AML-193 (cell line): ENCODE measurements at places on chromosomes 13 and 19.

GRCh38 chr19:44741841-44742329 is 6.6 kb upstream of the BCL3 start:
- peak; percentile 94 for DNase-seq

- DNase-seq = no peak
Observed at GRCh38 chr13:93589788-93590187, 363.2 kb downstream of the GPC6 start.

DNA sequence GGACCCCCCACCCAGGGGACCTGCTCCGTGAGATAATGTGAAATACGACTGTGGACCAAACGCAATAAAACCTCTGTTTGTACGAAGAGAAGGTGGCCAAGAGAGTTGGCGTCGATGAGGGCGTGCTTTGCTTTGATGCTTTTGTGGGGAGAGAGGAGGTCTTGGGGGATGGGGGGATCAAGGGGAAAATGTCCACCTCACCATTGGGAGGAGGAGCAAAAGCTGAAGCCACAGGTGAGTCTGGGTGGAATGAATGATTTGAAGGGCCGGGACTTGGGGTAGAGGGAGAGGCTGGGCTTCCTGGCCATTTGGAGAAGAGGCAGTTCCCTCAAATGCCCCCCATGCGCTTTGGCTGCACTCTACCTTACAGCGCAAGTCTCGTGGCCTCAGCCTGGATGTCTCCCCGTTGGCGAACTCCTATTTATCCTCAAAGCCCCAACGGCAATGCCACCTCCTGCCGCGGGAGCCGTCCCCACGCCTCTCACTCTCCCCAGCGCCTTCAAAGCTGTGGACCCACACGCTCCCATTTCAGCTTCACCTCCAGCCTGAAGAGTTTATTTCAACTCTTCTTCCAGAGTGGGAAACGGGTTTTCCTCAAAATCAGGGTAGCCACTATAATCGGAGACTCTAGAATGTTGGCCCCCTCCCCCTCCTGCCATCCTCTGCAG is 795 bp upstream of the ABCA7 start:
- DNase-seq = no peak

DNA sequence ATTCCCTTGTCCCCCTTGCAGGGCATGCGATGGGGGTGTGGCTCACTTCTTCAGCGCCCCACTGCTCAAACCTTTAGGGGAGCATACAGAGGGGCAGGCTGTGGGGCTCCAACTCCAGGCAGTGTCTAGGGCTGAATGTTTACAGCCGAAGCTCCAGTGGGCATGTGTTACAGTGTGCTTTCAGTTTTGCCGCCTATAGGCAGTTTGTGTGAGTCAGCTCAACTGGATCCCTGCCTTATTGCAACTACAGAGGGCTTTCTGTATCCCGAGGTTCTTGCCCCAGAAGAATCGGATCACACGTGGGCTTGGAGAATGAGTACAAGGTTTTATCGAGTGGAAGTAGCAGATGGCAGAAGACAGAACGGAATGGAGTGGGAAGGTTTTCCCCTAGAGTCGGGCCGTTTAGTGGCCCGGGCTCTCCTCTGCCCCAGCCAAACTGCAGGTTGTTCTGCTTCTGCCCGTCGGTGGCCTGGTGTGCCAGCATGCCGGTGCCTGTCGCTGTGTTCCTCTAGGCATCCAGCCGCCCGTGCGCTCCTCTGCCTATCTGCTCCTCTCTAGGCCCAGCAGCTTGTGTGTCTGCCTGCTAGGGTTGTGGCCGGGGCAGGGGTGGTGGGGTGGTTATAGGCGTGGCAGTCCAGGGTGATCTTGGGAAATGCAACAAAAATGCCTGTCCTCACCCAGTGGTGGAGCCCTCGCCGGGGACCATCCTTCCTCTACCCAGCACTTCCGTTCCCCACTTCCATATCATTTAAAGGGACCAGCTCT is 435.9 kb upstream of the SGCG start:
- no peak for DNase-seq

DNA sequence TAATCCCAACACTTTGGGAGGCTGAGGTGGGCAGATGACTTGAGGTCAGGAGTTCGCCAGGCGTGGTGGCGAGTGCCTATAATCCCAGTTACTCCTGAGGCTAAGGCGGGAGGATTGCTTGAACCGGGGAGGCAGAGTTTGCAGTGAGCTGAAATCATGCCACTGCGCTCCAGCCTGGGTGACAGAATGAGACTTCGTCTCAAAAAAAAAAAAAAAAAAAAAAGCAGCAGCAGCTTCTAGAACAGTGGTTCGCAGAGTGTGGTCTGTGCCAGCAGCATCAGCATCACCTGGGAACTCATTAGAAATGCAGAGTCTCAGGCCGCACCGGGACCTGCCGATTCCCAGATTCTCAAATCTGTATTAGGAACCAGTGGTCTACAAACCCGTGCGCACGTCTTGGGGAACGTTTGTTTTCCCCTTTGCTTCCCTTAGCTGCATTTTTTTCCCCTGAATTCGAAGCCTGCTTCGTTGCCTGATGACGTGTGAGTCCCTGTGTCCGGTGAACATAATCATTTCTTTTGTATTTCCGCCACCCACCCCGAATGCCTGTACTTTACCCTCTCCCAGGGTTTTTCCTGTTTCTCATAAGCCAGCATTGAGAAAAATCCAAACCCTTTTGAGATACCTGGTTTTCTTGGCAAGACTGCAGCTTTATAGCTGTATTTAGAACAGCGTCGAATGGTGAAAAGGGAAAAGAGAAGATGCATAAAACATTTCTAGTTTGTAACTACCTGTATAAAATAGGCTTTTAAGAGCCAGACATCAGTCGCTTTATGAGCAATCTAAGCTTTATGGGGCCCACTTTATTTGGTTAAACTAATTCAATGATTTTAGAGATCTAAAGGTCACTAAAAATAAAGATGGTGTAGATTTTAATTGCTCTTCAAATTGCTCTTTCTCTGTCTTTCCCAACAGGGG is 49.8 kb downstream of the BICRA start:
- DNase-seq = no peak

GRCh38 chr13:80276371-80277289 is 64.3 kb downstream of the SPRY2 start:
- DNase-seq = peak; percentile 91

GRCh38 chr19:23823952-23824389 is 65.3 kb upstream of the ZNF681 start:
- peak; percentile 78 for DNase-seq

- no peak for DNase-seq
Observed at GRCh38 chr19:50546527-50547221, 21.6 kb downstream of the LRRC4B start.

- DNase-seq = no peak
Observed at GRCh38 chr13:92951273-92951890, 275.2 kb upstream of the GPC6 start.

- peak; percentile 58 for DNase-seq
Observed at GRCh38 chr19:58277748-58278540, 811 bp upstream of the ZNF8 start.

DNA sequence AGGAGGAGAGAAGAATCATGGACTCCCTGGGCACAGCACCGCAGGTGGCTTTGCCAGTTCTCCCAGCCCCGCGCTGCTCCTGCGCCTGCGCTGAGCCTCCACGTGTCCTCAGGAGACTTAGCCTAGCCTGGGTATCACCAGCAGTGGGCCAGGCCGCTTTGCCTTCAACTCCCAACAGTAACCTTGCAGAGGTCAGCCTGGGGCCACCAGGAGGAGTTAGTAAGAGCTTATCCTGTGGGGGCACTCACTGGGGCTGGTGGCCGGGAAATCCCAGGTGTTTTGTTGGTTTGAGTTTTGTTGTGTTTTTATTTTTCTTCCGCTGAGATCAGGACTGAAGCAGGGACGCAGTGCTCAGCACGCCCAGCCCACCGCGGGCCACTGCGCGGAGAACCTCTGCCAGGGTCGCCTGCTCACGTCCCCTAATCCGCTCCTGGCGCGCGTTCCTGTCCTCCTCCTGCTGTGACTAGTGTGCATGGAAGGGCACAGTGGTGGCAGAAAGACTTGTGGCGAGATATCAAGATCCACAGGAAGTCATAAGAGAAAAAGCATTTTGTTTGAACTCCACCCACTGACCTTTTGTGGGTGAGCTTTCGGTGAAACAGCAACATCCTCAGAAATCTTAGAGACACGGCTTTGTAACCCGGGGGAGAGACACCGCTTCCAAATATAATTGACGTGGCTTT is 207.4 kb upstream of the RFC3 start:
- DNase-seq = no peak

DNA sequence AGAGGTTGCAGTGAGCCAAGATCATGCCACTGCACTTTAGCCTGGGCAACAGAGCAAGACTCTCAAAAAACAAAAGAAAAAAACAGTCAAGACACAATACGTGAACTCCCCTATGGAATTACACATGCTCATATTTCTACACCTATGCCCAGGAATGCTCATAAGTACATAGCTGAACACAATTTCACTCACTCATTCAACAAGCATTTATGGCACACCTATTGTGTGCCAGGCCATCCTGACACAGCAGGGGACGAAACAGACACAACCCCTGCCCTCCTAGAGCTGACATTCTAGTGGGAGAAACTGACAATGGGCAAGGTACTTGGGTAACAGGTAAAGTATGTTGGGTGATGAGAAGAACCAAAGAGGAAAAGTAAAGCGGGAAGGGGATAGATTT is 9.5 kb downstream of the AXL start:
- DNase-seq = no peak

- DNase-seq = no peak
Observed at GRCh38 chr13:27396252-27396846, 28.1 kb upstream of the GTF3A start.

GRCh38 chr19:58059003-58059670 is at the start of gene ZNF135:
Gene ZNF135, plus strand, starts transcription at chr19:58059282. Its CDS starts 721 bp downstream, at chr19:58060003.
- no peak for DNase-seq

GRCh38 chr13:83878691-83879430 is 3.4 kb downstream of the SLITRK1 start:
- no peak for DNase-seq

GRCh38 chr13:112733112-112733511 is 43.3 kb downstream of the ATP11A start:
- no peak for DNase-seq

- DNase-seq = no peak
Observed at GRCh38 chr13:112343591-112343990, 32.6 kb upstream of the SPACA7 start.

DNA sequence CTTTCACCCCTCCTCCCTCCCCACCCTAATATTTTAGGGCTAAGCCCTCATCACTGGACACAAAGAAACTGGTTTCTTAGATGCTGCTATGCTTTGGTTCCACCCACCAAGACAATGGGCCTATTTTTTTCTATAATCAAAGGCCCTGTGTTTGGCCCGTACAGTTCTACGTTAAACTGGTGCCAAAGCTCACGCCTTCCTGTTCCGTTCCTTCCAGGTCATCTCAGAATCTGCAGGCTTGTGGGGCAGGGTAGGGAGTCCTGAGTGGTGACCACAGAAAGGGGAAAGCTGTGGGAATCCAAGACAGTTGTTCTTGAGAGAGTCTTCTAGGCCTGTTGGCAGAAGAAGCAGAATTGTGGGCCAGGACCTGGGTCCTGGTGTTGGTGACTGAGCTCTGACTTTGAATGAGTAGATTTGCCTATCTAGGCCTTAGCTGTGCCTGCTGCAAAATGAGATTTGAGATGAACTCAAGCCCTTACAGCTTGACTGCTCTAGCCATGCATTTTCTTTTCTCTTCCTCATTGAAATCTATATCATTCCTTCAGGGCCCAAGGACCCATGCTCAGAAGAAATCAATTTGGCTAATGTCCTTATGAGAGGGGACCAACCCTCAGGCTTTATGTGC is 19.1 kb upstream of the CXCL17 start:
- no peak for DNase-seq

- DNase-seq = no peak
Observed at GRCh38 chr19:6543866-6544347, 13.1 kb downstream of the TNFSF9 start.

DNA sequence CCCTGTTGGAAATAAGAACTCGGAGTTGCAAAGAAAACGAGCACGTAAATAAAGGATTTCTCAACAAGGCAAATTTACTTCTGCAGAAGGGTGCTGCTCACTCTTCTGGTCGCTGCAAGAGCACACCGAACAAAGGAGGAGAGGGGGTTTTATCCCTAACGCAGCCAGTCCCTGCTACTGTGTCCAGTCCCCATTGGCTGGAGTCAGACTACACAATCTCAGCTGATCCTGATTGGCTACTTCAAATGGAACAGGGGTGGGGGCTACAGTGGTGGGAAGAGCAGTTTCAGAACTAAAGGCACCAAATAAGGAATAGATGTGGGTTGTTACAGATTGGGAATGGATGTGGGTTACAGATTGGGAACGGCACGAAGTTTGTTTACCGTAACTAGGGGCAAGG is 63.9 kb upstream of the MCF2L start:
- no peak for DNase-seq

DNA sequence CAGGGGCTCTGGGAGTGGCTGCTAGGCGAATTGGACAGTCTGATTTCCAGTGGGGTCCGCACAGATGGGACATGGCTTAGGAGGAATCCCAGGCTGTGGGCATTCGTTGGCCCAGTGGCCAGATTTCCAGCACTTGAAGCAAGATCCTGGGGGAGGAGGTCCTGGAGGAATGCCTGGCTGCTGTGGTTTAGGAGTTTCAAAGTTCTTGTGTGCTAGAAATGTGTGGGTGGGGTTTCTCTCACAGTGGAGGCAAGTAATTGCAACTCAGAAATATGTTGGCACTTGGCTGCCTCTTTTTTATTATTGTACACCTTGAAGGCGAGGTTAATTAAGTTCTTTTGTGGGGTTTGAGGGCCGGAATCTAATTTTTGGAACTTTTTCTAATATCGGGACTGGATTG is 17.1 kb downstream of the IGFL3 start:
- DNase-seq = no peak

DNA sequence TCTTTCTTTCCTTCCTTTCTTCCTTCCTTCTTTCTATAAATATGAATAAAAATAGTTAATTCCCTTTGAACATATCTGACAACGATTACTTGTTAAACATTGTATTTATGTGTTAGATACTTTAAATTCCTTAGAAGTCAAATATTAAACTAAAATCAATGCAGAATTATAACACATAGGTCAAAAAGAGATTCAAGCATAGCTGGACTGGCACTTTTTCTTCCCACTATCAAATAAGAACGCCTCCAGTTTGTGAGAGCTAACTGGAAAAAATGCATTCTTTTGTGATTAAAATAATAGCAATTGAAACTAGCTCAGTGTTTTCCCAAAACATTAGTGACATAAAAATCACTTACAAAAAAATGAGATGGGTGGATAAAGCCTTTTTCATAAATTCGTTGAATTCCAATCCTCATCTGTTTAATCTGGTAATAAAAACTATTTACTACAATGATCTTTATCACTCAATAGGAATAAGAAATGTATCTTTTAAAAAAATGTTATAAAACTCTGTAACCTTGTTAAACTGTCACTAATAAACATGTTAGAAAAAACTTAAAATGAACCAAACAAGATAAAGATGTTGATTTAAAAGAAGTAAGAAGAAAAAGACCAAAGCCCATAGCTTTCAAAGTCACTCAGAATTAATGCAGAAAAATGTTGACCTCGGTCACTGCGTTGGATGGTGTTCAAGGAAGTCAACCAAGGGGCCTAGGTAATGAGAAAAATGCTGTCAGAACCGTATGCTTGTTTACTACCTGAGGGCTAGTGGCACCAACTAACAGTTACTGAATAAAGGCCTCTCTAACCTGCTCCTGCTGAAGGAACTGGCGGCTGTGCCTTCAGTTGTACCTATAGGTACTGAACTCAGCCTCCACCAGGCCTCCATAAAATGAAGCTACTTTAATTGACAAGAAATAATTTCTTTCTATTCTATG is 1039.5 kb upstream of the SLC10A2 start:
- DNase-seq = no peak

GRCh38 chr13:110216398-110217041 is 90.4 kb downstream of the COL4A1 start:
- no peak for DNase-seq

- DNase-seq = no peak
Observed at GRCh38 chr13:98459171-98459681, 117.7 kb downstream of the STK24 start.

- DNase-seq = peak; percentile 100
Observed at GRCh38 chr19:54207983-54208783, 7.5 kb downstream of the RPS9 start.
